Right ventricle myocardium superior (tissue), 1 donor: ENCODE measurements at places on chromosomes 2 and 18.

- no peak for DNase-seq
Observed at GRCh38 chr2:104752504-104752903, 101.4 kb upstream of the POU3F3 start.

DNA sequence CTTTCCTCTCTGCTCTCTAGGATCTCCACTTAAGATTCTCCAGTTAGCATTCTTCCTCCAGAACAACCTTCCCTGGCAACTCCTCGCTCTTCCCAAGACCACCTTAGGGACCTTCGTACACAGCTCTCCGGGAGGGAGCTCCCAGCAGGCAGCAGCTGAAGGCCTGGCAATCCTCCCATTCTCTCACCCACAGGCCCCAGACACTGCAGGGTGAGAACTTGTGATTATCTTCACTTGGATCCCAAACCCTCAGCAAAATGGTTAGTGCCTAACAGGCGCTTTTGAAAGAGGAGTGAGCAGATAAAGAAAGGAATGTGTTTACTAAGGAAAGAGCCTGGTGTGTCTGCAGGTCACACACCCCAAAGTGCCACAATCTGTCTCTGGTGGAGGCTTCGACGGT is 83.8 kb upstream of the SNTG2 start:
- DNase-seq = no peak

GRCh38 chr18:61502472-61502871 is 169.2 kb downstream of the CDH20 start:
- no peak for DNase-seq

DNA sequence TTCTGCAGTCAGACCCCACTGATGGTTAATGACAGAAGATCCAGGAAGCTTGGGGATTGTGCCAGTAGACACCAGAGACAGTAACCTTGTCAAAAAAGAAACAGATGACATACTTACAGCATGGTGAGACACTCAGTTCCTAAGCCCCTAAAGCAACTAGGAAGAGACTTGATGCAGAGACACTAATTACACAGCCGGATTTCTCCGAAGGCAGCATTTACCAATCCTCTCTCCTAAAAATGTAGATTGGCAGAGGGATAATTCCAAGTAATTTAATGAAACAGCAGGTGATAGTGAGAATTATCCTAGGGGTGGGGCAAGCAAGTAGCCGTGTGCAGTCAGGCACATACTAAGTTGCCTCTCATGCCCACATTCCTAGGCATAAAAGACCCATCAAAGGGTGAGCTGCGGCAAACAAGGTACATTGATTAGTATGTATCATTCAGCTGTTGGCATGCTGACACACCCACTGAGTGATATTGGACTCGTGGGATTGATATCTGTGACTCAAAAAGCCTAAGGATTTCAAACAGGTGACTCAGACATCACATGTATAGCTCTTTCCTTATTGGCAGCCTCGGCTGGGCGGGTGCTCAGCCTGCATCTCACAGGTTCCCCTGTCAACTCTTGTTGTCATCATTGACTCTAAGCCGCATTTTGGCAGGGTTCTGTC is 296.7 kb upstream of the ATP5MC3 start:
- DNase-seq = no peak

GRCh38 chr2:39020383-39020782 is 100.5 kb downstream of the SOS1 start:
- DNase-seq = no peak

GRCh38 chr2:187574969-187575750 is 20.9 kb upstream of the TFPI start:
- no peak for DNase-seq

- DNase-seq = no peak
Observed at GRCh38 chr2:184765112-184765895, 167.0 kb downstream of the ZNF804A start.

DNA sequence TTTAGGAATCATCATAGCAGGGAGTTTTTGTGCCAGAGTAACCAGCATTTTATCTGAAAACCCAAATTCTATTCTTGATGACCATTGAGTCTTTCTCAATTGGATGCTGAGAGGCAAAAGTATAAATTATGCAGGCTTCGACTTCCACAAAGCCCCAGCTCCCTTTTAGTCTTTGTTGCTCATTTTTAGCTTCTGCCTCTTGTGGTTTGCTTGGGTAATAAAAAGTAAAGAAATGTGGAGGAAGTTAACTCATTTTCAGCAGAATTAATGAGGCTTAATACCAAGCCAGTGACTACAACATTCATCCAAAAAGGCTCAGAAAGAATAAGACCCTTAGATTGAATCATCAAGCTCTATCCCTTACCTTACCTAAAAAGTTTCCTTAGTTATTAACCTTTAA is 18.6 kb downstream of the ERMN start:
- DNase-seq = no peak

GRCh38 chr2:199310771-199311585 is 146.8 kb downstream of the SATB2 start:
- DNase-seq = no peak

DNA sequence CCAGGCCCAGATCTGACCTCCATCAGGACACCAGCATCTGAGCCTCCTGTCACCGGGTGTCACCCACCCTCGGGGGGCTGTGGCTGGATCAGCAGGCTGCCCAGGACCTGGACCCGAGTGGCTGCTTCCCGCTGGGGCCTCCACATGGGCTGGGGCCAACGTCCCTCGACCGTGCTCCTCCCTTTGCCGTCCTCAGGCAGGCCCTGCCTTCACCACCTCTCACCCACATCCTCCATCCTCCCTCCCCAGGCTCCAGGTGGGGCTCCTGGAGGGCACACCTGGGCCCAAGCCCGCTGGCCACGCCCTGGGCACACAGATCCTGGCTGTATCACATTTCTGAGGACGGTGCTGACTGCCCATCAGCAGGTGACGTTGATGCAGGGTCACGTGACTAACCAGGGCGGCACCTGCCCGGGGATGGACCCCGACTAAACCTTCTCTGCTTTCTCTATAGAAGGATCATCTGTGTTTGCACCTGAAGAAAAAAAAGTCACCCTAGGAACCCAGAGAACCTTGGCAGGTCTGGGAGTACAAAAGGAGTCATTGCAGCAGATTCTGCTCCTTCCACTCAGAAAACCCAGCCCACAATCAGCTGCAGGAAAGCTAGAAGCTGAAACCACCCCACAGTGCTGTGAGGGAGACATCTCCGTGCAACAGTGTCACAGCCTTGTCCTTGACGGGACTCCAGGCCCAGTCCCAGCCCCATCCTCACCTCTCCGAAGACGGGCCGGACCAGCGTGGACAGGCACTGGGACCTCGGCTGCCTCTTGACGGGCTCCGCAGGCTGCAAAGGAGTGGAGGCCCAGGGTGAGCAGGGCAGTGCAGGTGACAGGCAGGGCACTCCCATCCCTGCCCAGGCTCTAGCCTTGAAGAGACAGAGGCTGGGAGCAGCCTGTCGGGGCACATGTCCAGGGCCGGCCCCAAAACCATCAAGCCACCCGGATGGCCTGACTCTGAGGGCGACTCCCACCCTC is 11.2 kb downstream of the STK25 start:
- DNase-seq = no peak

DNA sequence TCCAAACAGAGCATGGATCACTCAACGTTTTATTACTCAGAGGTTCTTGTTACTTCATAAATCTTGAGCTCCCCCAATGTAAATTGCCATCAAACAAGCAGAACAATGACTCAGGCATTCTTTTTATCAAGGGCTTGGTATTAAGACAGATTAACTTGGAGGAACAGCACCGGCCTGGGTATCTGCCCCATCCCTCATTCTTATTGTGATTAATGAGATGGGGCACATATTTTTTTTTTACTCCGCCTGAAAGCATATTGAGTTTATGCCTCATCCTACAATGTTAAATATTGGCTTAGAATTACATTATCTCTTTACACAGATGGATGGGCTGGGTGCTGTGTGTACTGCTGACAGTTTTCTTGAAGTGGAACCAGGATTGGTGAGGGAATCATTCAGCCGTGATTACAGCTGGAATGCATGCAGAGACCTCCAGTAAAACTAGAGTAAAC is 387.3 kb downstream of the CLIP4 start:
- DNase-seq = no peak

- DNase-seq = no peak
Observed at GRCh38 chr18:41537666-41538065, 417.4 kb upstream of the PIK3C3 start.

- no peak for DNase-seq
Observed at GRCh38 chr2:44071454-44072046, 75.8 kb upstream of the LRPPRC start.

DNA sequence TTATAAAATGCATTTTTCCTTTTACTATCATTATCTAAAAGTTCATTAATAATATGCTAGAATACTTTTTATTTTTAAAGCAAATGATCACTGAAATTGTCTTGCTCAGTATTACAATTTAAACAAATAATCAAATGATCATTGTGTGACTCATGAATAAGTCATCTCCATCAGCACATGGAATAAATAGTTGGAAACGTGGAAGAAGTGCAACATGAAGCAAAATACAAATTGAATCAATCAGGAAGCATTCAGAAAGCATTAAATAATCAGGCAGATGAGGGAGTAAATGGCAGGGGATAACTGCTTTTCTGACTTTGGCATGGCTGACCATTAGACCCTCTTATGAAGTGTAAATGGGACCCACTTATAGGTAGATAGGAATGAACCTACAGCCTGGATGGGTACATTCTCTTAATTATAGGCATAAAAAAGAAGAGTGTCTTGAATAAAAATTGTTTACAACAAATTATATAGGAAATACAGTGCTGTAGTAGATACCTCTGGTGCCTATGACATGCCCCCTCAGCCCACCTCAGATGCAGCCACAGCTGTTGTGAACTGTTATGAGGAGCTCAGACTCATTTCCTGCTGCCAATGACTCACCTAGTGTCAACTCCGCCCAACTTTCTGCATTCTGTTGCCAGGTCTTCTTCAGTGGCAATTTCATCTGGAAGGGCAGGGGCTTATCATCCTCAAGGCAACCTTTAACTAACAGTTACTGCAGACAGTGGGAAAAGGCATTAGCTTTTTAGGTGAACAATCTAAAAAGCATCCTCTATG is 936.0 kb downstream of the TRIB2 start:
- no peak for DNase-seq

GRCh38 chr18:63708650-63709049 is 5.9 kb downstream of the SERPINB11 start:
- no peak for DNase-seq

- no peak for DNase-seq
Observed at GRCh38 chr2:226611944-226612318, 187.7 kb downstream of the IRS1 start.

DNA sequence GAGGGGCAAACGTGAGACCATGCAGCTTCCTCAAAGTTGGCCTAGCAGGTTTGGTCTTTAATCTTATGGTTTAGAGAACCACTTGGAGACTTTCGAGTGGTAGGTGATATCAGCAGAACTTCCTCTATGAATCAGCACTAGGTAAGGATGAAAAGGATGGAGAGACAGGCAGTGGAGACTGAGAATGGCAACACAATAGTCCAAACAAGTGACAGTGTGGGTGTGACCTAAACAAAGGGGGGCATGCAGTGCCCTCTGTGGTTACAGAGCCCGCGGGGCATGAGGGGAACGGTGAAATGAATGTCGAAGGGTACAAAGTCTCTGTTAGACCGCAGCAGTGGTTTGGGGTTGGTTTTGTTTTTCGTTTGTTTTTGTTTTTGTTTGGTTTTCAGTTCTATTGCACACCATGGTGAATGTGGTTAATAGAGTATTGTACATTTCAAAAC is 143.9 kb downstream of the L3MBTL4 start:
- no peak for DNase-seq

DNA sequence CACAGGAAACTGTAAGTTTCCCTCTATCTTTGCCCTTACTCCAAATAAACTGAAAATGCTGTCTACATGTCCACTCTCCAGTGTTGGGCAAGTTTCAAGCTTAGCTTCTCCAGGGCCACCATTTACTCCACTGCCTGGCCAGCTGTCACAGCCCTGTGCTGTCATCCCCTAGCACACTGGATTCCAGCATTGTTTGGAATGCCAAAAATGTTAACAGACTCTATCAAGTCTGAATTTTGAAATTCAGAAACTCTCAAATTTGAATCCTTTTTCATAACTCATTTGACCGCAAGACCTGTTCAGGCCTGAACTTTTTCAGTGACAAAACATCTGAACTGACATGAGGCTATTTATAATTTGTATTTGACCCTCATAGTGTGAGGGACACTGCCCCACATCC is 5.2 kb upstream of the ARHGAP28 start:
- no peak for DNase-seq

DNA sequence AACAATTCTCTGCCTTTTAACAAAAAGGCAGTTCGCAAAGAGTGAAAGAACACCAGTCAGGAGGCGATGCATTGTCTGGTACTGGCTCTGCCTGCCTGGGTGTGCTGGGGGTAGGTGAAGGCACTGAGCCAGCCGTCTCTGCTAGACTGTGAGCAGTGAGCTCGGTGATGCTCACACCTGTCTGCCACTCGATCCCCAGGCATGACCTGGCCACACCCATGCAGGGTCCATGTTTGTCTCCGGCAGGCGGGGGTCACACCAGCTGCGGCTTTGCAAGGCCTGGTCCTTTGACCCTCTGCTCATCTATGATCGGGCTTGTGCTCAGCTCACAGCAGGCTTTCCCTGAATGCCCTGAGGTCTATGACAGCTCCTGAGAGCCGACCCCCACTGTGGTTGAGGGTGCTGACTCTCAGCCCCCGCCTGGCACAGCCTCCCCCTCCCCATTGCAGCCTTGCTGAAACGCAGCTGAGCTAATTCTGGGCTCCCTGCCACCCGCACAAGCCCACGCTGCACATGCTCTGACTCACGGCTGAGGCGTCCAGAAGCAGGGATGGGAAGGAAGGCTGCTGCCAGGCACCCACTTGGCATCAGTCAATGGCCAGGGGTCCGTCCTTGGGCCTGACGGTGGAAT is 23.7 kb downstream of the CRACDL start:
- no peak for DNase-seq

DNA sequence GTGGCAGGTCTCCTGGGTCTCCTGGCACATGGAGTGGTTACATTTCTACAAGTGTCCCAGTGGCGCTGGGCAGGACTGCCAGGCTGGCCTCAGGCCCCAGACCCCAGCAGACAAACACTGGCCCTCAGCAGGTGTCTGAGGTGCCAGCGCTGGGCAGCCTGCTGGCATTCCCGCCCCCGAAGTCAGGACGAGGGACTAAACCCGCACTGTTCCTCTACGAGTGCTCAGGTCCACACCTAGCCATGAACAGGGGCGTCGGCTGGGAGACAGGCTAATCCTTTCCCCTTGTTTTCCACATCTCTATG is 12.8 kb downstream of the SNED1 start:
- peak; percentile 30 for DNase-seq

DNA sequence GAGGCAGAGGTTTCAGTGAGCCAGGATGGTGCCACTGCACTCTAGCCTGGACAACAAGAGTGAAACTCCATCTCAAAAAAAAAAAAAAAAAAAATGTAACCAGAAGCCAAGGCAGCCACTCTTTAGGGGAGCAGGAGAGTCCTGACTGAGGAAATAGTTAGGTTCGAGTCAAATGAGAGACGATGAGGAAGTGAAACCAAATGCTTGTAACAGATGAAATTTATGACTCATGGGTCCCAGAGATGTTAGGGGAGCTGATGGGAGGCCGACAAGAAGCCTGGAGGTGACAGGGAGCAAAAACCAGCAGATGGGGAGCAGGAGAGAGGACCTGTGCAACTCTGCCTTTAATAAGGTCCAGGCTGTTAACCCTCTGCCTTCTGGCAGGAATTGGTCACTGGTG is 756.1 kb upstream of the DDX18 start:
- no peak for DNase-seq

GRCh38 chr2:28401948-28402550 is 9.4 kb downstream of the FOSL2 start:
- peak; percentile 31 for DNase-seq

- DNase-seq = no peak
Observed at GRCh38 chr2:157672129-157672528, 43.5 kb upstream of the ACVR1C start.

GRCh38 chr18:9612215-9612830 is 2.0 kb downstream of the PPP4R1 start:
- no peak for DNase-seq

- no peak for DNase-seq
Observed at GRCh38 chr18:28174181-28174905, 2.6 kb downstream of the CDH2 start.
